Stimulated activated CD4-positive, alpha-beta T cell treated with anti-CD3 and anti-CD28 coated beads, Interleukin-2, amount 100 ng/mL, for 4 hours (primary cell): ENCODE measurements at places on chromosomes 4 and X.

GRCh38 chr4:52982255-52982945 lies 120.3 kb downstream of the RASL11B start:
- no peak for DNase-seq

DNA sequence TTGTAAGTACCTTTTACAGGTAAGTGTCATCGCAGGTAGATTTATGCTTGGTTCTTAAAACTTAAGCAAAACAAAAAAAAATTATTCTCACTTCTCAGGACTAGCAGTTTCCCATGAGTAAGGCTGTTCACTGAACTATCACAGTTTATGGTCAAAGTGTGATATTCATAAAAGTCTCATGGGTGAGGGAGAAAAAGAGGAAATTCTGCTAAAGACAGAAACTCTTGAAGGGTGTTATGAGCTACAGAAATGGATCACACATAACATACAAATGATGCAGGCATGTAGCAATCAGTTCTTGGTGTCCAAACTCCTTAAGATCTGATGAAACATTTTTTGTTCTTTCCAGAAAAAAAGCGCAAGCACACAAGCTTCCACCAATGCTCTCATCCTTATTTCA lies 8.5 kb downstream of the RAB9A start:
- DNase-seq, result no peak

- DNase-seq, result no peak
Measured at GRCh38 chrX:11664211-11665167, 1.2 kb downstream of the ARHGAP6 start.

DNA sequence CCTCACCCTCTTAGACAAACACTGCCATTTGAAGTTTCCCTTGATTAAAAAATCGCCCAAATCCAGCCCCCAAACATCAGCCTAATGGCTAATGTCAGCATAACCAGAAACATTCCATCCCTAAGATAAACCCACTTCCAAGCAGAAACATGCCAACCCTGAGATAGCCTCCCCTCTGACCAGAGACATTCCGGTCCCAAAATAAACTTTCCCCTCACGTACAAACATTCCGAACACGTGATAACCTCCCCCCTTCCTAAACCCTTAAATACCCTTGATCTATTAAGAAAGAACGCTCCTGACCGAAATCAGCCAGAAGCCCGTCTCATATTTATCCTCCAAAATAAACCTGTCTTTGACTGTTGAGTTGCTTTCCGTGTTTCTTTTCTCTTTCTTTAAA lies 237.2 kb downstream of the ASMT start:
- DNase-seq, result no peak

DNA sequence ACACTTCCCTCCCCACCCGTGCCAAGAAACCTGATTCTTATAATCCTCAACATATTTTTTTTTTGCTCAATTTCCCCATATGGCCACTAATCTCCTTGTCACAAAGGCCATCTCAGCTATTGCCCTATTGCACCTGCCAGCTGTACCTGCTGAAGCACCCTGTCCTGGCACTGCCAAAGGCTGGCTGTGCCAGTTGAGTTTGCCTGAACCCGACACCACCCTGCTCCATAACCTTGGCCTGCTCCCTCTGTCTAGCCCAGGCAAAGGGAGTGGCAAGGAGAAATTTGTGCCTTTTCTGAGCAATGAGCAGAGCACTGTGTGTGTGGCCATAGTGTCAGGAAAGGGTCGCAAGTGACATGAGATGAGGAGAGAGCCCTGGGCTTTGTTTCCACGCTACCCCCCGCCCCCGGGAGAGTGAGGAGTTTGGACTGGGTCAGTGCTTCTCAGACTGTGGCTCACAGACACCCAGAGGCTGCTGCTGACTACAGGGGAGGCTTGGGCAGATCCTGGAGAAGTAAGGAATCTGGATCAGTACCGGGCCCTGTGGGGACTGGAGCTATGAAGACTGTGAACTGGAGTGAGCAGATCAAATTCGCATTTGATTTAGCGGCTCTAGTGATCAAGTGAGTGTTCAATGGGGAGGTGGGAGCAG lies 42.2 kb upstream of the HMGB3 start:
- no peak for DNase-seq

DNA sequence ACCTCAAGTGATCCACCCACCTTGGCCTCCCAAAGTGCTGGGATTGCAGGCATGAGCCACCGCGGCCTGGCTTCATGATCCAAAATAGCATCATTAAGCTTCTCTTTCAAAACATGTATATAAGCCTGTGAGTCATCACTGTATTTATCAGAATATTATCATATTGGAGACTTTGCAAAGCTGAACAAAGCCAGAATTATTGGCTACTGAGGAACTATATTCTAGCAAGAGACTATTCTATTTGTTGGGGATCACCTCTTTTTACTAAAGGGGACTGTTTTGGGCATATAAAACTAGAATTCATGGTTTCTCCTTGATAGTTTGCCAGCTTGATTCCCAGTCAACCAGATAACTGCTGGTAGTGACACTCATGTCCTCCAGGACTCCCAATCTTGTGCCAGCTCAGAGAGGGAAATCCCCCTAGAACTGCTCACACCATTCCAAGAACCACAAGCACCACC lies 40.1 kb downstream of the TET2 start:
- no peak for DNase-seq

DNA sequence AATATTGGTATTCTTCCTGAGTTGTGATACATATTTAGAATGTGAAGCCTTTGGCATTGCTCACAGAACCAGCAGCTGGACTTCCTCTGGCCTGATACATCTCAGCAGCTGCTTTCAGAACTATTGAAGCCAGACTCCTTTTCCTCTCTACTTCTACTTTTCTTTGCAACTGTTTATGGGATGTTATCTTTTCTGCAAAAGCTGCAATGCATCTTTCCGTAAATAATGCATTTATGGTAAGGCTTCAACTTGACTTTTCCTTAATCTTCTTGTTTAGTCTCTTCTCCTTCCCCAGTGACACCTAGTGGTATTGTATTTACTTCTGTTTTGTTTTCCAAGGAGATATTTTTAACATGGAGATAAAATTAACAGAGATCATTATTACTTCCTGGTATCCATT lies 1548.7 kb downstream of the PCDH7 start:
- no peak for DNase-seq

GRCh38 chrX:23732704-23733103 lies 10.4 kb downstream of the ACOT9 start:
- DNase-seq, result no peak

GRCh38 chr4:67437974-67438713 lies 107.2 kb downstream of the CENPC start:
- DNase-seq, result no peak

DNA sequence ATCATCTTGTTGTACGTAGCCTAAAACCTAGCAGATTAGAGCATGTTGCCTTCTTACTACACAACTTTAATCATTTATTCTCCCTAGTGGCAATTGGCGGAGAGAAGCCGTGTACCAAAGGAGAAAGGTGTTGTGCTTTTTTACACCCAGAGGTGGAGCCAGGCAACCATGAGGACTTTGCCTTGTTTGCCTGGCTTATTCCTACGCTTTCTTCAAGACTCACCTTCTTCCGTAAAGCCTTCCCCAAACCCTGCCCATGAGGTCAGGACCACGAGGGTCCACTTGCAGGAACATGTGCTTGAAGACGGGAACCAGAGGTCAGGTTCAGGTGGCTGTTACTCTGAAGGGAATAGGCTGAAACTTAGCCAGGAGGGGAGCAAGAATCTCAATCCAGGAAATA lies 290.5 kb downstream of the RAB28 start:
- DNase-seq, result no peak

GRCh38 chrX:3094261-3094660 lies 53.0 kb downstream of the ARSF start:
- DNase-seq, result no peak

DNA sequence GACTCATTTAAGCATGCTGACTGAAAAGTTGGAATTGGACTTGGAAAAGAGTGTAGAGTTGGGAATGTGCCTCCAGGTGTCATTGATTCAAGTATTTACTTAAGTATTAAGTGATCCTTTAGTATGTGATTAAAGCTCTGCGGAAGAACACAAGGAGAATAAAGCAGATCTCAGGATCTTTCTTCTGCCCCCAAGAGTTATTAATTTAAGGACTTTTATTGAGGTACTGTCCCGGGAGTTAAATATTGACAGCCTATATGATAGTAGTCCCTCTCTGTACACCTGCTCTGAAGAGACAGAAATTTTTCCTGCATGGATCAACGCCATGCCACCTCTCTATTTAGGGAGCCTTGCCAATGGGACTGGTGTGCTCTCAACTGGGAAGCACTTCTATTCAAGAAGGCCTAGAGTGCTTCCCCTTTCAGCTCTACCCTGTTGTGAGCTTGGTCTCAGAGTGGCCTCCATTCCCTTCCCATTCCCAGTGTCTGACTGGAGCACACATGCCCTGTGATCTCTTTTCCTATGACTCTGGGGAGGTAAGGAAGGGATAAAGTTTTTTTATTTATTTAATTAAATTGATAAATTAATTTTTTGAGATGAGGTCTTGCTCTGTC lies 75.9 kb downstream of the SHISA3 start:
- no peak for DNase-seq

- no peak for DNase-seq
Measured at GRCh38 chrX:7076245-7076661, 71.3 kb upstream of the STS start.

DNA sequence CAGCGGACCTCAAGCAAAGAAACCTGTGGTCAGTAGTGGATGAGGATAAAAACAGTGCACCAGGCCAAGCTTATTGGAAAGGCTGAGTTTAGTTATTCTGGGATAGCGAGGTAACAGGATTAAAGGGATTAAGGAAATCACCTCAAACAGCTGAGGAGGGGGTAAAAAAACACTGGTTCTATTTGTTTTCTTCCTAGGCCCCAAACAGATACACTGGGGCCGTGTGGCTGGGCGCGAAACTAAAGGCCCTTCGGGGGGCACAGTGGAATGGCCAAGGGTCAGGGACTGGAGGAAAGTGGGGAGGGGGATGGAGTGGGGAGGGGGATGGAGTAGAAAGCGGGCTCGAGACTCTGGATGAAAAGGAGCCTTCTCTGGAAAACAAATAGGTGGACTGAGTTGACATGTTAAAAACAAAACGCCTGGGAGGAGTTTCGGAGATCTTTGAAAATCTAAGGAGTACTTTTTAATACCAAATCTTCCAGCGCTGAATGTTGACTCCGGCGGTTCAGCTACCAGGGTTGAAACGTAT lies 2.9 kb downstream of the SOX3 start:
- DNase-seq, result no peak

DNA sequence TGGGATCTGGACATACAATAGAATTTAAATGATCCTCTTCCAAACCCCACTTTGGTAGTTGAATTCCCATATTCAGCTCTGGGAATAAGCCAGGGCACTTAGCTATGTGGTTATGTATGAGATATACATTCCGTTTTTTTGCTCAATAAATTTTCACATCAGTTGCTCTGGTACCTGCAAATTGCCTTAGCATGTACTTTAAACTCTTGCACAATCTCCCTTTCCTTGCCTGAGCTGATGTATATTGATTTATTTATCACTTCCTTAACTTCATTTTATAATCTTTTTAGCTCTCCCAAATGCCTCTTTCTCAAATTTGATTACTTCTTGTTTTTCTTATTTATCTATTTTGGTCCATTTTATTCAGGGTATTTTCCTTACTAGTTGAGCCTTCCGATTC lies 90.1 kb upstream of the AGA start:
- DNase-seq, result no peak

GRCh38 chr4:102344520-102344953 lies 745 bp downstream of the SLC39A8 start:
- DNase-seq, result peak; percentile 36

DNA sequence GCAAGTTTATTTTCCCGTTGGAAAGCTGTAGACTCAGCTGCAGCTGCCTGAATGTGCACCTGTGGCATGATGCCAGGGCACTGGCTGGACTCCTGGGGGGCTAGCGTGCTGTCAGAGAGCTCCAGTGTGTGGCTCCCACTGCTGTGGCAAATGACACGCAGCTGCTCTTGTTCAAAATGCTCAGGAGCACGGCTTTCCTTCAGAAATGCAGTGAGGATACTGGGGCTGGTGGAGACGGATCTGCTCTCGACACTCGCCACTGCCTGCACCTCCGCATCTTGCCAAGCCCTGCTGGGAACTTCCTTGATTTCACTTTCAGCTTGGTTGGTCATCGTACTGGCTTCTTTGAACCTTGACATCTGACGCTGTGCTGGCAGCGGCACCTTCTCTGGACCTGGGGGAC lies 58.7 kb downstream of the GPRIN3 start:
- DNase-seq, result no peak

DNA sequence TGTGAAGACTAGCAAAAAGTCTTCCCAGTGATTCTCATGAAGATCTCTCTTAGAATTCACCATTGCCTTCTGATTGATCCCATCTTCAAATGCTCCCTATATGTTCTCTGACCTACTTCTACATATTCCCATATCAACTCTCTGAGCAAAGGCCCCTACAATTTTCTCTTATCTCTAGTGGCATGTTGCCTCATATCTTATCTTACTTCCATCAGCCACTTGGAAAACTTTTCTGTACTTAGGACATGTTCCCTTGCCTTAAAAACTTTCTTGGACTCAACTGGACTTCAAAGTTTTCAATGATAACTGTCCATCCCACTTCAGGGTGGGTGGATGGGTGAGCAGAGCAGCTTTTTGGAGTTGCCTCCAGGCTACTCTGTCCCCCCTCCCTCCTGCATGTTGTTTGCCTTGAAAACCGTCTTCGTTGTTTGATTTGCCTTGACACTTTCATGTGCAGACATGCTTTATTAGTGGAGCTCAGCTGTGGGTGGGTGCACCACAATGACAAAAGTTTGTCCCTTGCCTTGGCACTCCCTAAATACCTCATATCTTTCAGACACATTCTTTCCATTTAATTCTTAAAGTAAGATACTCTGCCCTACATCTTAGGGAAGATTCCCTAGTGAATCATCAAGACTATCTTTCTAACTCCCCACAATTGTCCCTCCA lies 18.3 kb upstream of the USP27X start:
- DNase-seq, result no peak

- DNase-seq, result no peak
Measured at GRCh38 chr4:42945874-42946273, 53.4 kb downstream of the GRXCR1 start.

- DNase-seq, result peak; percentile 15
Measured at GRCh38 chr4:38489924-38490639, 173.9 kb upstream of the KLF3 start.

DNA sequence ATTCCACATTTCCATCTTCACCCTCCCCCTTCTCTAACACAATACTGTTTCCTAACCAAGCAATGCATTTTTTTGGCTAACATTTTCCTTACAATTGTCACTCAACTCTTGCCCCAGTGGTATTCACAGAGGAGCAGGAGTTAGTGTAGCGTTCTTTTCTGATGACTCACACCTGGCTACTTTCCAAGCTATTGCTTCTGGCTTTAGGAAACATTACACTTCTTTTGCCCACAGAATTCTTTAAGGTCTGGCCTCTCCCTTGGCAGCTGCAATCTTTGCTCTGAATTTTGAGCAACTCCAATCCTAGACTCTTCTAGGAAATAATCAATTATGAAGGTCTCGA lies 27.5 kb upstream of the PDGFC start:
- DNase-seq, result no peak

DNA sequence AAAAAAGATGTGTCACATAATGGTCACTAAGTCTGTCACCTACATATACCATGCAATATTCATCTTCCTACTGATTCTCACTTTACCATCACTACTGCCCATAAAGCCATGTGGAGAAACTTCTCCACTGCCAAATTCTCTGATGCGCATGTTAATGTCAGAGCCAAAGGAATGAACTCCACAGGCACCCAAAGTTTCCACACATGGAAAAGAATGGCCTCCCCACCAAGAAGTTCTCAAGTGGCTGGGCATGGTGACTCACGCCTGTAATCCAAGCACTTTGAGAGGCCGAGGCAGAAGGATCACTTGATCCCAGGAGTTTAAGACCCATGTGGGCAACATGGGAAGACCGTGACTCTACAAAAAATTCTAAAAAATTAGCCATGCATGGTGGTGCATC lies 43.8 kb upstream of the UGDH start:
- DNase-seq, result no peak

GRCh38 chr4:84966382-84967242 lies at the start of gene WDFY3:
TSS of gene WDFY3 (minus strand) at chr4:84966690. CDS start at chr4:84860591, 106,099 bp downstream.
- no peak for DNase-seq
